ENCODE measurements at places on chromosomes 6 and 20.

- no peak for DNase-seq
These were observed 23.2 kb upstream of the DAAM2 start for GRCh38 chr6:39769012-39769411.

- DNase-seq = no peak
These were observed 33.4 kb upstream of the PRIM2 start for GRCh38 chr6:57283911-57284455.

DNA sequence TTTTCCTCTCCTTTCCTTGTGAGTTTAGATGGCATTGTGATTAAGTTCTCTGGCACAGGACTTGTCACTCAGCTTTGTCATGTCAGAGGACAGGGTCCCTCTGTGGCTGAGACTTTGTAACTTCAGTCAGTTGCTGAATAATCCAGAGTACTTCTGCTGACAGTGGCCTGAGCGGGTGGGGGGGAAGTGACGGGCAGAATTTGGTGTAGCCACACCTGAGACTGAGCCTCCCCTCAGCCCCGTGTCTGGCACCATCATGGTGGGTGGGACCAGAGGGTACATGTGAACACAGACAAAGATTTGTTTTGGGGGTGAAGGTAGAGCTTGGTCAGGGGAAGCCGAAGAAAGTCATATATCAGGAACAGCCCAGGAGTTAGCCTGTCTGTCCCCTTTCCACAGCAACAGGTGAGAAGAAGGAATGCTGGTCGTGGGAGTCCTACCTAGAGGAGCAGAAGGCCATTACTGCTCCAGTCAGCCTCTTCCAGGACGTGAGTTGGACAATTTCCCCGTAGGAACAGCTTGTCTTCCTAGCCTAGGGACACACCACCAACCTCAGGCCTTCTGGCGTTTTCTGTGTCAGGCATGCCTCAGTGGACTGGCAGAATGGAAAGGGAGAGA is 20.9 kb downstream of the L3MBTL1 start:
- DNase-seq = no peak

DNA sequence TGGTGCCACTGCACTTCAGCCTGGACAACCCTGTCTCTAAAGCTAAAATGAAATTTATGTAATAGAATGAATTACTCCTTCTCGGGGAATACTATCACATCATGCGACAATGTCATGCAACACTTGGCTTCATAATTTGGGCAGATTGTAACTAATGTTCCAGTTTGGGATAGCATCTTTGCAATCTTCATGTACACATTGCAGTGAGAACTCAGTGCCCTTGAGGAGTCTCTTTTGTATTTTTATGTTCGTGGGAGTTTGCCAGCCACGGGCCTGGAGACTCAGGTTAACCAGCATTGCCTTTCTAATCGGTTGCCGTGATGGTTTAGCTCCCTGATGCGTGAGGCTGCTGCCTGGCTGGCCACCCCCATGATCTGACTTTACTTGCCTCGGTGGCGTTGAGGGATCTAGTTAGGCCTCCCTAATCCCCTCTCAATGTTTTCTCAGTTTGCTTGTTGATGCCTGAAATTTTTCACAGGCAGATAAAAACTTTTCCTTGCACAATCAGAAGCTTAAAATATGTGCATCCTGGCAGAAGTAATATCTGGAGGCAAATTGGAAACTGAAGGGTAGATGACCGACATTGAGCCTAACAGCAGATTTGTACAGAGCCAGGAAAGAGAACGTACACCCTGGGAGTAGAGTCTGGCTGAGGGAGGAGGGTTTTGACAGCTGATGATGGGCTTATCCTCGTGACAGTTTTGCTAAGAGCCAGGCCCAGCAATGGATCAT is 2.4 kb downstream of the GMPR start:
- no peak for DNase-seq

GRCh38 chr20:60937585-60937984 is 314.5 kb upstream of the CDH4 start:
- DNase-seq = no peak

DNA sequence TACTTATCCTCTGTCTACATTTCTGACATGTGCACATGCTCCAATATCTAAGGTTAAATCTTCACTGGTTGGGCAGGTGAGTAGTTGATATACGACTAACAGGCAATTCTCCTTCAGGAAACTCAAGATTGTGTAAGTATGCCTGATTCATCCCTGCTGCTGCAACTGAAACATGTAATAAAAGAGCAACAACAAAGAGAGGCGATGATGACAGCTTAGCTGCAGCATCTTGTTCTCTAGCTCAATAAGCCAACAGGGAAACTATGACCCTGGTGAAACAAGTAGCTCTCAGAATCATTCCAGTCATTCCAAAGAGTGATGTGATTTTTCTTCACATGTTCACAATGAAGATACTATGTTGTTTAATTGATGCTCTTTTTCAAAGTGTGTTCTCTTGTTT is 74.4 kb downstream of the ELOVL4 start:
- DNase-seq = no peak

DNA sequence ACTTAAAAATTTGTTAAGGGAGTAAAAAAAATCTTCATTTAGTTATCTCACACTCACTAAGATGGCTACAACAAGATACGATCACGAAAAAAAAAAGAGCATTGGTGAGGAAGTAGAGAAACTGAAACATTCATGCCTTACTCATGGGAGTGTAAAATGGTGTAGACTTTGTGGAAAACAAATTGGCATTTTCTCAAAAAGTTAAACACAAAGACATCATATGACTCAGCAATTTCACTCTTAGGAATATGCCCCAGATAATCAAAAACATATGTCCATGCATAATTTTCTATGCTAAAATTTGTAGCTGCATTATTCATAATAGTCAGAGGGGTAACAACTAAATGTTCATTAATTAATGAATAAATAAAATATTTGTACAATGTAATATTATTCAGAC is 120.9 kb upstream of the IRAK1BP1 start:
- DNase-seq = no peak

DNA sequence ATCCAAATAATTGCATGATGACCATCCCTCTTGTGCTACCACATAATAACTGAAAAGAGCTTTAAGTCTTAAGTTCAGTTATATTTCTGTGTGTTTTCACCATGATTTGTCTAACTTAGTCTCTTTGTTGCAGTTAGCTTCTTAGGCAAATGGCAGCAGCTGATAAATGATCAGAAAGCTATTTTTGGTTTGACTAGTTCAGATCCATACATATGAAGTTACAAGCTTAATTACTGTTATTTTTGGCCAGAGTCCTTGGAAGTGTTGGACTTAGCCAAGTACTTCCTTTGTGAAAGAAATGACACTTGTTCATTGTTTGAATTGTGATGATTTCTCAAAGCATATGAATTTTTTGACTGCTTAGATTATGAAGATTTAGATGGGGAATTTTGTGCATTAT is 54.2 kb downstream of the HIVEP1 start:
- DNase-seq = no peak

- no peak for DNase-seq
These were observed 71.8 kb downstream of the ASCC3 start for GRCh38 chr6:100809346-100809745.

DNA sequence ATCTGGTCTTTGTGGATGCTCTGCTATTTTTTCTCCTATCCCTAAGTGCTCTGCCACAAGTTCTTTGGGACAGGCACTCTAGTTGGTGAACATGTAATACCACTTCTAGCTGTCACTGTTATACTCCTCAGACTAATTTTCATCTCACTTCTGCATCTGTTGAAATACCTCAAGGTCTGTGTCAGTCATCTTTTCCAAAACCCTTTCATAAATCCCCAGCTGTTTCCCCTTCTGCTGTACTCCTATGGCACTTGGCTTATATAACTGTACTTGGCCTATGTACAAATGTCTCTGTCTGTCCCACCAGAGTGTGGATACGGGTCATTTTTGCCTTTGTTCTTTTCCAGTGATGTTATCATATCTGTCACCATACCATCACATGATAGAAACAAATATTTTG is 124.2 kb downstream of the FHL5 start:
- no peak for DNase-seq

DNA sequence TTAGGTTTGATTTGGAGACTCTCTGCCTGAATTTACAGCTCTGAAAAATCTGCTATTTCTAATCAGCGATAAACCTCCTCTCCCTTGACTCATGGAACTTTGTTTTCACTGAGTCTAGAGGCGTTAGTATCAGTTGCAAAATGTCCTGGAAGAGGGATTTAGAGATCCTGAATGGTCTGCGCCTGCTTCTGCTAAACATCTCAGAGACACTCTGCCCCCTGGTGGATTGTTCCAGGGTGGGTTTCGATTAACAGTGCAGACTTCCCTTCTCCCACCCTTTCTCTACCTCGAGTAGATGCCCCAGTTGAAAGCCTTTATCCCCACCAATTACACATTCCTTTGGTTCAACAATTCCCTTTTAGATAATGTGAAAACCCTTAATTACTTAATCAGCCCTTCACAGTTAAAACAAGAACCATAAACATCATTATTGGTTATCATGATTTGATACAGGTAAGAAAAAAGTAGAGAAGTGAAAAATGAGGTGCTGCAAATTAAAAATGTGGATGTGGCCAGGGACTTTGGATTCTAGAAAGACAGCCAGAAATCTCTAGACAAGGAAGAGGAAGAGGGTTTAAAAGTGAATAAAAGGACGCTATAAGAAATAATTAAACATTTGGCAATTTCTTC is 5.5 kb downstream of the HTR1B start:
- no peak for DNase-seq

GRCh38 chr6:24501914-24502313 is 7.1 kb downstream of the ALDH5A1 start:
- DNase-seq = no peak

DNA sequence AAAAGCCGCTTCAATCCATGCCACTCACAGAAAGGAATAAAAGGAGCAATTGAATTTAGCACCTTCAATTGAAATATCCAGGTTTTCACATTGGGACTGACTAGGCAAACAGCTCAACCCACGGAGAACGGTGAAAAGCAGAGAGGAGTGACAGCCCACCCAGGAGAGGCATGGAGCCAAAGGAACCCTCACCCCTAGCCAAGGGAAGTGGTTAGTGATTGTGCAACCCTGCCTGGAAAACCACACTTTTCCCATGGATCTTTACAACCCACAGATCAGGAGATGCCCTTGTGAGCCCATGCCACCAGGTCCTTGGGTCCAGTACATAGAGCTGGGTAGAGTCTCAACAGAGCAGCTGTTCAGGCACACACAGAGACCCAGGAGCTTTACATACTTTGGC is 911.8 kb downstream of the EPHA7 start:
- DNase-seq = no peak

- no peak for DNase-seq
These were observed 3.4 kb downstream of the CST2 start for GRCh38 chr20:23823111-23823510.

DNA sequence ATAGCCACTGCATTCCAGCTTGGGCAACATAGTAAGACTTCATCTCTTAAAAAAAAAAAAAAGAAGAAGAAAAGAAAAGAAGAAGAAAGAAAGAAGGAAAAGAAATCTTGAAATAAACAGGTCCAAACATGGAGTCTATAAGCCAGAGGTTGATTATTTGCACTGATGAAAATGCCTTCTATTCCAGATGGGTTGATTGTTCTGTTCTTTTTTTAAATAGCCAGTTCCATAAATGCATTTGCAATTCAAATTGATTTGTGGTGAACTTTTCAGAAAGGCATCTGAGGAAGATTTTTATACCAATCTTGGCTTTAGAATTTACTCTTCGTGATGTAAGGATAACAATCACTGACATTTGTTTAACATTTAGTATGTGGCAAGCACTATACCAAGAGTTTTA is 243.8 kb upstream of the PLN start:
- DNase-seq = no peak

GRCh38 chr6:158916617-158917016 is 83.4 kb downstream of the RSPH3 start:
- DNase-seq = no peak
